ENCODE measurements at places on chromosomes 13 and 19.

- DNase-seq, result no peak
These were observed 1019.4 kb upstream of the SLC10A2 start for GRCh38 chr13:104085611-104086010.

- DNase-seq, result no peak
These were observed 27.3 kb upstream of the EDDM13 start for GRCh38 chr19:56245121-56245740.

GRCh38 chr13:112903606-112904195 lies 65.3 kb upstream of the MCF2L start:
- no peak for DNase-seq

DNA sequence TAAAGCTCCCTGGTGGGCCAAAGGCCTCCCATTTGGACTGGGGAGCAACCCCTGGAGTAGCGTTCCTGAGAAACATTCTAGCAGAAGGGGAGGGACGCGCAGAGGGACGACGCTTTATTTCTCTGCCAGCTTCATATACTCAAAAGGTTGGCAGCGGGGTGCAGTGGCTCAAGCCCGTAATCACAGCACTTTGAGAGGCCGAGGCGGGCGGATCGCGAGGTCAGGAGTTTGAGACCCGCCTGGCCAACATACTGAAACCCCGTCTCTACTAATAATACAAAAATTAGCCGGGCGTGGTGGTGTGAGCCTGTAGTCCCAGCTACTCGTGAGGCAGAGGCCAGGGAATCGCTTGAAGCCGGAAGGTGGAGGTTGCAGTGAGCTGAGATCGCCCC lies 16.8 kb downstream of the RB1 start:
- no peak for DNase-seq

- DNase-seq, result no peak
These were observed 380.7 kb downstream of the SLITRK5 start for GRCh38 chr13:88051746-88052482.

DNA sequence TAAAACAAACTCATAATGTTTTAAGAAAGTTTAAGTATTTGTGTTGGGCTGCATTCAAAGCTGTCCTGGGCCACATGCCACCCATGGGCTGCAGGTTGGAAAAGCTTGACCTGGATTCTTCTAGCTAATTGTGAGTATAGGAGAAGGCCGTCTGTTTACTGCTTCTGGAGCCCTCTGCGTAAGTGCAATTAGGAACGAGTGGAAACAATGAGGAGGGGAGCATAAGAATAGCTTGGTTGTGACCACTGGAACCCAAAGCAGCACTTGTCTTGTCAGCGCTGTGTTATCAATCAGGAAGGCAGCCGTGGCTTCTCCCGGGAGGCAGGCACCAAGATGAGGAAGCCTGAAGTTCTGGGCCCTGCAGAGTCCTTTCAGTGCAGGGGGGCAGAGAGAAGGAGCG lies 110.4 kb upstream of the MBNL2 start:
- DNase-seq, result no peak

- DNase-seq, result no peak
These were observed 21.2 kb downstream of the ERFL start for GRCh38 chr19:41906916-41907680.

DNA sequence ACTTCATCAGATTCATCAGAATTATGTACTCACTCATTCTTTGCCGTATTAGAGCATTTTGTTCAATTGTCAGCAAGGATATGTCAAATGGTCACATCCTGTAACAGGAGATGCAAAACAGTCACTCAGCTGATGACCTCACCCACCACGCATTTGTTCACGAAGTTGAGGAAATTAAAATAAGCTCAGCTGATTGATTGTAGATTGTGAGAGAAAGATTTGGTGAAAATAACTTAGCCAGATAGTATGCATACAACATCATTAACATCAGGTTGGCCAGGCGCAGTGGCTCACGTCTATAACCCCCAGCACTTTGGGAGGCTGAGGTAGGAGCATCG lies 22.6 kb upstream of the CDC16 start:
- DNase-seq, result no peak

DNA sequence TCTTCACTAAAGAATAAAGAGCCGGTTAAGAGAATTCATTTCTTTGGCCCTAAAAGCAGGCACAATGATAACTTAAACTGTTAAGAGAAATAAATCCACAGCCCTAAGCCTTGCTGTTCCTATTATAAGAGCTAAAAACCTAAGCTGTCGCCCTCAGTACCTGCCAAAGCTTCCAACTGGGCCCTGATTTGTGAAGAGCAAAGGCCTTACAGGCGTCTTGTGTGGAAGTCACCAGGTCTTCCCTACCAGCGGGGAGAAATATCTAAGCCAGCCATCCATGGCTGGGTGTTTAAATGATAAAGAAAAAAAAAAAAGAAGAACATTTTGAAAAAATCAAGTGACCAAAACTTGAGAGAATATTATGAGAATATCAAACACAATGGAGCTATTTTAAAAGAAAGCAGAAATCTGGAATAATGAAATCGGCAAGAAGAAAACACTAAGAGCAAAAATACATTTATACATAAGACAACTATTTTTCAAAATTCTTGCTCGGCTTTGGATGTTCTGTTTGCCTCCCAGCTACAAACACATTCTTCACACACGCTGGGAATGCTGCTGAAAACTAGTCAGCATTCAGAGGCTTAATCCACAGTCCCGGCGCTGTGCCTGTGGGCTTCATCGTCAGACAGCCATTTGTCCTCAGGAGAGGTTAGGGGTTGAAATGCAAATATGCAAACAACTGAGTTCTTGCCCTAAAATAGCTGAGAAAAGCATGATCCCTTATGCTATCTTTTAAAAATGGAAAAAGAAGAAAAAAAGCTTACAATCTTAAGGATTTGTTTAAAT lies 89.8 kb upstream of the LSM14A start:
- DNase-seq, result no peak

DNA sequence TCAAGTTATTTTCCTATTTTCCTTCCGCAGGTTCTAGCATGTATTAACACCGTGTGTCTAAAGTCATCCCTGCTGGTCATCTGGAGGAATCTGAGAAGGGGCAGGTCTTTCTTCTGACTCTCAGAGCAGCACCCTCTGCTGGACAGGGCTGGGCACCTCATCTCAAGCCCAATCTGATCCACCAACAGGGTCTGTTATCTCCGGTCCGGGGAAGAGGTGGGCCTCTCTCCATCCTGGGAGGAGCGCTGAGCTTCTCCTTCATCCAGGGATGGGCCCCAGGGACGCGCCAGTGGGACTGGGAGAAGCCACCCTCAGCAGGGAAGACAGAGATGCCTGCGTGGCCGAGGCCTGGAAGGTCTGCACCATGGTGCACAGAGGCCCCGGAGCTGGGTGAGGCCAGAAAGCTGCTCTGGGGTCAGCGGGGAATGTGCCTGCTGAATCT lies 26.0 kb upstream of the ZNF331 start:
- peak; percentile 11 for DNase-seq

- no peak for DNase-seq
These were observed 24.1 kb upstream of the AKAP11 start for GRCh38 chr13:42247883-42248282.

GRCh38 chr13:32454886-32455593 lies 27.1 kb upstream of the N4BP2L1 start:
- no peak for DNase-seq

DNA sequence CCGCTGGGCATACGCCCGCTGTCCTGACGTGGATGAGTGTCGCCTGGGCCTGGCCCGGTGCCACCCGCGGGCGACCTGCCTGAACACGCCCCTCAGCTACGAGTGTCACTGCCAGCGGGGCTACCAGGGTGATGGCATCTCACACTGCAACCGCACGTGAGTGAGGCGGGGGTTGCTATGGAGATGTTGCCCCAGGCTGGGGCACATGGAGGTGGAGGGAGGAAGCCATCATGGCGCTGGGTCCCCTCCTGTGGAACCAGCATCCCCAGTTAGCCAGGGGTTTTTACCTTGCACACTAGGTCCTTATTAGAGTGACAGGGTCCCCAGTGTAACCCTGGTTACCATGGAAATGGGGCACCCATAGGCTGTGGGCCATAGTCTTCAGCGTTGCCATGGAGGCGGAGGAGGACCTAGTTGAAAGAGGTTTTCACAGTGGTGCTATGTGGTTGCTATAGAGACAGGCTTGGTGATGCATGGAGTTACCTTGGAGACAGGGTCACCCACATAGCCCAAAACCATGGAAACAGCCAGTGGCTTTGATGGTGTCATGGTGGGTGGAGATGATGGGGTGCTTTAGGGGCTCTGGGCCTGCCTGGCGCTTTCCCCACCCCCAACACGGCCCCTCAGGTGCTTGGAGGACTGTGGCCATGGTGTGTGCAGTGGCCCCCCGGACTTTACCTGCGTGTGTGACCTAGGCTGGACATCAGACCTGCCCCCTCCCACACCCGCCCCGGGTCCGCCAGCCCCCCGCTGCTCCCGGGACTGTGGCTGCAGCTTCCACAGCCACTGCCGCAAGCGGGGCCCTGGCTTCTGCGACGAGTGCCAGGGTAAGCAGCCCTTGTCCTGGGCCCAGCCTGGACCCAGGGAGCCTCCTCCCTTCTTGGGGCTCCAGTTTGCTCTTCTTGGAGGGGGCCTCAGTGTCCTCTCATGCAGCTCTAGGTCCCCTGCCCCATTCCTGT lies 27.1 kb downstream of the MEGF8 start:
- no peak for DNase-seq

- no peak for DNase-seq
These were observed 1.0 kb upstream of the ICAM5 start for GRCh38 chr19:10288662-10289166.

- no peak for DNase-seq
These were observed 47.9 kb upstream of the FLT1 start for GRCh38 chr13:28542804-28543203.

- DNase-seq, result no peak
These were observed 10.3 kb downstream of the ATG4D start for GRCh38 chr19:10553943-10554381.

DNA sequence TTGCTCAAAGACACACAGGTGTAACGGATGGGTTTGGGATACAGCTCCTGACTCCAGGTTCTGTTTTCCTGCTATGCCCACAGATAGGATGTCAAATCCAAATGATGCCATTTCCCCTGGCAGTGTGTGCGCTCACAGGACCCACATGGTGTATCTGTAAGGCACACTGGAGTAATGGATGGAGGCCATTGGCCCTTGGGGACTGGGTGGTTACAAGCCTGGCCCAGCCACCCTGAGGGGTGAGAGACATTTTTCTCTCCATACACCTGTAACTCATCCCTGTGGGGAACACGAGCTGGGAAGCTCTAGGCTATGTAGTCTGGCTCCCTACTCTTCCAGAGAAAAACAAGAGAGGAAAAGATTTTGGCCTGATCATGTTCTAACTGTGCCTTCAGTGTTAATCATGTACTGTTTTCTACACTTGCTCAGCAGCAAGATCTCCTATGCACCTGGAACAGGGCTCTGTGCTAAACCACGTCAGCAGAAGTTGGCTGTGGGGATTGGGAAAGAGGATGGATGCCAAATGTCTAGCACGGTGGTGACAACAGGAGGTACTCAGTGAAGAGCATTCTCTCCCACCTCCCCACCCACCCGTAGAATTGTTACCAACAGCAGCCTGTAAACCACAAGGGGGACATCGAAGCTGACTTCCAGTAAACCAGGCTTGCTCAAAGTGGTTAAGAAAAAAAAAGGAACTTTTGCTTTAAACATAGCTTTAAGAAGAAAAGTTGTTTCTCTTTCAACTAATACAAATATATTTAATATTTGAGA lies 237.0 kb downstream of the LACC1 start:
- DNase-seq, result no peak

DNA sequence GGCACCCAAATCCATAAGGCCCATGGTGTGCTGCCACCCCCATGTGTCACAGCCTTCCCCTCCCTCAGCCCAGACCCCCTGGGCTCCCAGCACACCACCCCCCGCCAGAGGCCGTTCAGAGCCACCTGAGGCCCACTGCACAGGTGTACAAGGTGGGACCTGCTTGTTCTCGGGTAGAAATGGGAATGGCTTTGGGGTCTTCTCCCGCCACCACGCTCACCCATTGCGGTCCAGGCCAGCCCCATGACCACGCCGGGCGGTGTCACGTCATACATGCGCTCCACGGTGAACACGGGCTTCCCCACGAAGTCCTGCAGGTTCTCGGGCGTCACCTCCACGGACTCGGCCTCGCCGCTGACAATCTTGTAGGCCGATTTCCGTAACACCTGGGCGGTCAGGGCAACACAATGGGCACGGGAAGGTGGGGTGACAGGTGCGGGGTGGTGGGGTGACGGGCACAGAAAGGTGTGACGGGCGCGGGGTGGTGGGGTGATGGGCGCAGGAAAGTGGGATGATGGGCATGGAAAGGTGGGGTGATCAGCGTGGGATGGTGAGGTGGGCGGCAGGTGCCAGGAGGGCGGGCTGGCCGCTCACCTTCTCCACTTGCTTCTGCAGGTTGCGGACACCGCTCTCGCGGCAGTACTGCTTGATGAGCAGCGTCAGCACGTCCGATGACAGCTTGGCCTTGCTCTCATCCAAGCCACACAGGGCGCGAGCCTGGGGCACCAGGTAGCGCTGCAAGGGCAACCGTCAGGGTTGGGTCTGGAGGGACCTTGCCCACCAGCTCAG lies 4.3 kb downstream of the RPL36 start:
- DNase-seq, result no peak

DNA sequence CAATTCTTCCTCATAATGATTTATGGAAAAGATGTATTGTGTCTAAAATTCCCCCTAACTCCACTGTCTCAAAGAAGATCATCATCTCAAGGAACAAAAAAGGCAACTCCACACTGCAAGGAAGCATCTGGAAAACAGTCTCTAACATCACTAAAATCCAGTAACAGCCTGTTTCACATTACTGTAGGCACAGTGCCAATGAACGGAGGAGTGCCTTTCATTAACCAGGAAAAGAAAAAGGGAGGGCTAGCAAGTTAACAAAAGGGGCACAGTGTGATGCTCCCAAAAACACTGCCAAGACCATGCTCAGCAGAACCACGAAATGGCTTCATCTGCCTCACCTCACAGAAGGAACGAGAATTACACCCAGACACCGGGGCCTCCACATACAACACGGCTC lies 8.5 kb downstream of the TMTC4 start:
- no peak for DNase-seq

DNA sequence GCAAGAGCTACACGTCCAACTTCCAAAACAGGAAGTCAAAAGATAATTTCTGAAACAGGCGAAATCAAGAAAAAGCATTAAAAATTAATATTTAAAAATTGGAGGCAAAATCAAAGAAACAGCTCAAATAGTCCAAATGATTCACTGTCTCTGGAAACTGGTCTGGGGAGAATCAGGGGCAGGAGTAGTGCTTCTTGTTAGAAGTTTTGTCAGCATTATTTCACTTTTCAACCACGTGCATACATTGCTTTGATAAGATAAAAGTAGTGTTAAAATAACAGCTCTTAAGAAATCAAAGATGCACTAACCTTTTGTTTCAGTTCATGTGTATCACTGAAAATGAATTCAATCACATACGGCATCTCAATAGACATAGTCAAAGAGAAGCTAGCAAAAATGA lies 53.8 kb downstream of the PARP4 start:
- DNase-seq, result no peak

GRCh38 chr19:40717880-40718773 lies 1.2 kb downstream of the ITPKC start:
- DNase-seq, result no peak

All from AG09319 (cell line).